ENCODE measurements at places on chromosomes 16 and 17.

DNA sequence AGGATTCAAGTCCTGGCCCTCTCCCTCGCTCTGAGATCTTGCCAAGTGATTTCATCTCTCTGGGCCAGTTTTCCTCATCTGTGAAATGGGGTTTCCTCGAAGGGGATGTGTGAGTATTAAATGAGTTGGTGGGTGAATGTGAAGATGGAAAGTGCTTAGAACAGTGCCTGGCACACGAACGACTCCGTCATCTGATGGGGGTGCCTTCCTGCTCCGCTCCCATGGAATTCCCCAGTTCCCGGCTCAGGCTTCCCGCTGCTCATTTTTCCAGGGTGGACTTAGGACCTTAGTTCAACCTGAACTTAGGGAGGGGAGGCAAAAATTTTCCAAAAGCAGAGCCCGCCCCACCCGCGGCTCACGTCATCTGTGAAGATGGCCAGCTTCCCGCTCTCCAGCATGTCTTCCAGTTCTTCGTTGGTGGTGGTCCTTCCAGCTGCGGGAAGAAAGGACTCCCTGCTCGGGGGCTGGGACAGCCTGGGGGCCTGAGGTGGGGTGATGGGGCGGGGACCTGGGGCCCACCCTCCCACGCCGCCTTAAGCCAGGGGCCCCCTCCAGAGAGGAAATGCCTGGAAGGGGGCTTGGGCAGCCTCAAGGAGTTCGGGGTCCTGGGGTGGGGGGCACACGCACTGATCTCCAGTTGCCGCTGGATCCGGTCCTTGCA, 11.4 kb downstream of the HSD3B7 start:
- DNase-seq, result no peak

DNA sequence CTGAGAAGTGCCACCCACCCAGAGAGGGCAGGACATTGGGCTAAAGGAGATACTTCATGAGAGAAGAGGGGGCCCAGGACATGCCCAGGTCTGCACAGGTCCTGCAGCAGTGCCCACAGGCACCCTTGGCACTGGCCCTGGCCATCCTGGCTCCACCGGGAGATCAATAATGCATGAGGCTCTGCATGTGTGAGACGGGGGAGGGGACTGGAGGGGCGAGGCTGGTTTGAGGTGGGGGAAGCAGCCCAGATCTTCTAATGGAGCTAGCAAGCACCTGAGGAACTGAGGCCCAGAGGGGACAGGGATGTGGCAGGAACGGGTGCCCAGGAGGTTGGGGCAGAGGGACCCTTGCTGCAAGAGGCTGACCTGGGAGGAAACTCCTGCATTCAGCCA, 567 bp downstream of the OSBPL7 start:
- no peak for DNase-seq

DNA sequence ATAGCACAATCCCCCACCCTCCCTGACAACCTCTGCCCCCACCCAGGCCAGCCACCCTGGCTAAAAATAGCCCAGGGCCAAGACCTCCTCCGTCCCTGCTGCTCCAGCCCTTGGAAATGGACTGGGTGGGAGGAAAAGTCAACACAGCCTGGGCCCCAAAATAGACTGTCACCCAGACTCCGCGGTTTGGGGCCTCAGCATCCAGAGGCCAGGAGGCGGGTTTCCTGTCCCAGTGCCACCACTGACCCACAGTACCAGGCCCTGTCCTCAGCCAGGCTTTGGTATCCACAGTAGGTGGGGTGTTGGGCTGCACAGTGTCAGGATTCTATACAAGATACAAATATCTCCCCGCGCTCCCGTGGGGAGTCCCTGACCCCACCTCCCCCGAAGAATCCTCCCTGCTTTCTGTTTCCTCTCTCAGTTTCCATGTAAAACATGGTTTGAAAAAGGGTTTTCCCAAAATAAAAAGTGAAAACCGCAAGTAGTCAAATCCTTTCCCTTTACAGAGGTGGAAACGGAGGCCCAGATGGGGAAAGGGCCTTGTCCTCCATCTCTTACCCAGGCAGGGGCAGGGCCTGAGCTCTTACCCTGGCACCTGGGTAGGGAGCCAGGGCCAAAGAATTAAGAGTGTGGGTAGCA, 20.1 kb downstream of the CPNE2 start:
- DNase-seq, result no peak

GRCh38 chr17:28493460-28493859, 12.7 kb upstream of the FOXN1 start:
- no peak for DNase-seq

- DNase-seq, result no peak
Observed at GRCh38 chr16:81717662-81718189, 61.4 kb upstream of the PLCG2 start.

GRCh38 chr17:76921340-76922036, 53.3 kb downstream of the MGAT5B start:
- no peak for DNase-seq

- peak; percentile 74 for DNase-seq
Observed at GRCh38 chr17:57114085-57114673, 29.1 kb downstream of the AKAP1 start.

DNA sequence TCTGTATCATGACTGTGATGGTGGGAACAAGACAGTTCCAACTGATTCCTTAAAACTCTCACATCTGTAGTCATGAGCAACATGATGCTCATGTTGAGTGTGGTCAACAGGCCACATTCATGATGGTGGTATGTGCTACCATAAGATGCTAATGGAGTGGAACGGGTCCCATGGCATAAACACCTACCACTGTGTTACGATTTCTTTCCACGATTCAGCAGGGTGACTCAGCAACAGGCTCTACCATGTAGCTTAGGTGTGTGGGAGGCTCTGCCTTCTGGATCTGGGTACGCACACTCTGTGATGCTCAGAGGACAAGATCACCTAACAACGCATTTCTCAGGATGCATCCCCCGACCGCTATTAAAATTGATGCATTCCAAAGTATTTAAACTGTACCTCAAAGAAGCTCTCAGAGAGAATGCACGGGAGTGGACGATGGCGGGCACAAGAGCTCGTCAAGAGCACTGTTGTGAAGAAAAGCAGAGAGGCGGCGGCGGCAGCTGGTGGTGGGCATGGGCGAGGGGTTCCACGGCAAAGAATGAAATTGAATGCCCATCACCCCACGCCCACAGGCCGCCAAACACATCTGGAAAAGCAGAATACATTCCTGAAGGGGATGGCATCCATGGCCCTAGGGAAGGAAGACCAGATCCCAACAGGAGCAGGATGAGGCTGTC, 133.3 kb downstream of the ZNF778 start:
- no peak for DNase-seq

DNA sequence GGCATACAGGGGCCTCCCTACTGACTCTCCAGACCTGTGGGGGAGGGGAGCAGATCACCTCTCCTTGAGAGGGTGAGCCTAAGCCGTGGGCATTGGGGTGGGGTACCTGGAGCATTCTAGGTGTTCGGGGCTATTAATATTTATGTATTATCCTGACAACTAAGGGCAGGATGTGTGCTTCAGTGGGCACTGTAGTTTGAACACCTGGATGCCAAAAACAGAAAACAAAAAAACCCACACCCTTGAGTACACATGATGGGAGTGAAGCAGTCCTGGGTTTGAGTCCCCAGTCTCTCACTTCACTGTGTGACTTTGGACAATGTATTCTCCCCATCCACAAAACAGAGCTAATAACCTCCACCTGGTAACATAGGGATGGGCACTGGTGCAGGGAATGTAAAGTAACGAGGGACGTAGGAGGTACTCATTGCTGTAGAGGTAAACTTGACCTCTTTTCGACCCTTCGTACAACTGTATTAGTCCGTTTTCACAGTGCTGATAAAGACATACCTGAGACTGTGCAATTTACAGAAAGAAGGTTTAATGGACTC, 257.8 kb downstream of the CPPED1 start:
- DNase-seq, result no peak

- DNase-seq, result no peak
Observed at GRCh38 chr16:66746682-66747081, 4.7 kb downstream of the DYNC1LI2 start.

DNA sequence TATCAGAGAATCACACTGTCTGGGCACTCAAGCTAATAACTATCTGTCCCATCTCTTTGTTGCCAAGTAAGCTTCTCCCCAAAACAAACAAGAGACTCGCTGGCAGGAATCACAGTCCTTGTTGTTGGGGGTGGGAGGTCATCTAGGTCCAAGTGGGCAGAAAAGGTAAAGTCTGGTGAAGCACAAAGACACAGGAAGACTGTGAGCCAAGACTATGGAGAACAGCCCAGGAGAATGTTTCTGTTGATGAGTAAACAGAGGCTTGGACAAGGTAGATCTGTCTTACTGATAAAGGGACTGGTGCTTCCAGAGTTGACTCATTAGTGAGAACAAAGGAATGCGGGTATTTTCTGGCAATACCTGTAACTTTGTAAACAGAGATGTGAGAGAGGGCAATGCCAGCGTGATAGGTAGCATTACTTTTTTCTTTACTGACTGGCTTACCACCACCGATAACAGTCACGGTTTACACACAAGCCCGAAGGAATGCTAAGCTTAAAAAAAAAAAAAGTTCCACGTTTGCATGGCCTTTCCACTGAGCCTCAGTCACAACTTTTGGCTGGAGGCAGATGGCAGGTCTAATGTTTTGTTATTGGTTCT, 11.5 kb upstream of the MMD start:
- DNase-seq, result no peak

GRCh38 chr17:29073520-29073919, 30.6 kb downstream of the PIPOX start:
- DNase-seq, result no peak

DNA sequence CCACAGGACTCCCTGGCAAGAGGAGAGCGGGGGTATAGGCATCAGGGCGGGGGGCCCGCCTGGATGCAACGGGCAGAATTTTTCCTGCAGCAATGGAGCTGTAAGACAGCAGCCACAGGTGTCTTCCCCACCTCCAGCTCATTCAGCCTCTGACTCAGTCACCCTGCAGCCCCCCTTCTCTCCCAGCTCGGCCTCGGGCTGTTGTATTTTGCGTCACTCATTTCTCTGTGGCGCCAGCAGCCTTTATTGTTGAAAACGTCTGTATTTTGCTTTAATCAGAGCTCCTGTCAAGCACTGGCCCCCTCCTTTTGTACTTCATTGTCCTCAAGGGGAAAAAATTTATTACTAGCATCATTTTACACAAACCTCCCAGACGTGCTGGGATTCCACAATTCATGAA, 117.7 kb downstream of the WSCD1 start:
- DNase-seq, result no peak

GRCh38 chr17:1475321-1475854, 17.1 kb downstream of the MYO1C start:
- no peak for DNase-seq

GRCh38 chr16:11706180-11706742, 36.4 kb downstream of the TXNDC11 start:
- DNase-seq, result peak; percentile 55

GRCh38 chr17:5247621-5248020, 13.0 kb upstream of the SCIMP start:
- no peak for DNase-seq

- no peak for DNase-seq
Observed at GRCh38 chr17:29559640-29560039, 7.2 kb downstream of the ABHD15 start.

DNA sequence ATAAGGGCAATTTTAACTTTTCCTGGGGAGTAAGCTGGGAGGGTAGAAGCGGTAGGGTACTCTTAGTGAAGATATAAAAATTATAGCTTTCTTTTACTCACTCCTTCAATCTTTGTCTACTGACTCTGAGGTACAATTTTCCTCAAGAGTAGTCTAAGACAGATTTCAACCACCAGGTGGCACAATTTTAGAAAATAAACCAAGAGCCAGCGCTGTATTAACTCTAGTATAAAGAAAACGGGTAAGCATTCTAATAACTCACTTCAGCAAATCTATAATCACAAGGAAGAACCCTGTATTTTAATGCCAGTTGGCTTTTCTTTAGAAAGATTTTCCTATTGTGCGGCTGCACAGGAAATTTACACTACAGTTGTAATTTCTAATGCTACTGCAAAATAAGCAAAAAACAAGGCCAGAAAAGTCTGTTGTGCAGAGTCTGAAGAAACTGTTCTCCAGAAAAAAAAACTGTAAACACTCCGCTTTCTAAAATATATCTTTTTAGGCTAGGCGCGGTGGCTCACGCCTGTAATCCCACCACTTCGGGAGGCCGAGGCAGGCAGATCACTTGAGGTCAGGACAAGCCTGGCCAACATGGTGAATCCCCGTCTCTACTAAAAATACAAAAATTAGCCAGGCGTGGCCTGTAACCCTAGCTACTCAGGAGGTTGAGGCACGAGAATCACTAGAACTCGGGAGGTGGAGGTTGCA, 1.9 kb downstream of the CMC2 start:
- peak; percentile 78 for DNase-seq

DNA sequence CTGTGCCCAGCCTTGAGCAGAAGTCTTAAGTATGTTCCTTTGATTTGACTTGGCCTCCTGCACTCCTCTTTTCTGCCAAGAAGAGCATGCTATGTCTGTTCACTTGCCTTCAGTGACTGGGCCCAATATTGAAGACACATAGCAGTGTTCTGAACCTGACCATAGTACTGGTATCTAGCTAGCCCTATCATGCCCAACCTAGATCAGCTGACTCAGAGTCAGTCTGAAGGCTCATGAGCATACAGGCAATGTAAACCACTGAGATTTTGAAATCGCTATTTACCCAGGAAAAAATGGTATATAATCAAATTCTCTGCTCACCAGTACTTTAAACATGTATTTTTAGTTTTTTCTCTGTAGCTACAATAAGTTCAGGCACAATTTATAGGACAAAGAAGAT, 129.4 kb downstream of the TANC2 start:
- DNase-seq, result no peak

DNA sequence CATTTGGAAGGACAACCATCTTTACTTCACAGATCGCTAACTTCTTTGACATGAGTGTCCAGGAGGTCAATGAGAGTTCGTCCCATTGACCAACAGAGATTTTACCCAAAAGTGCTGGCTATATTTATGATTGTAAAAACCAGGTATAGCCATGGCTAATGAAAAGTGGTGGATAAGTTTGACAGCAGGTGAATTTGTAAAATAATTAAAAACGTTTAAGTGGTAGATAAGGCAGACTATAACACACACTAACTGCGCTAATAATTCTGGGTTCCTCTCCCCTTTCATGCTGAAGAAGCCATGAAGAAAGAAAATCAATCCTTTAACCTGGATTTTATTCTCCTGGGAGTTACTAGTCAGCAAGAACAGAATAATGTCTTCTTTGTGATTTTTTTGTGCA, at the start of gene OR1A2:
OR1A2 (plus strand) TSS at position 301 of the 400 bp plus-strand sequence; CDS start at position 301, 0 bp downstream.
- DNase-seq, result no peak

DNA sequence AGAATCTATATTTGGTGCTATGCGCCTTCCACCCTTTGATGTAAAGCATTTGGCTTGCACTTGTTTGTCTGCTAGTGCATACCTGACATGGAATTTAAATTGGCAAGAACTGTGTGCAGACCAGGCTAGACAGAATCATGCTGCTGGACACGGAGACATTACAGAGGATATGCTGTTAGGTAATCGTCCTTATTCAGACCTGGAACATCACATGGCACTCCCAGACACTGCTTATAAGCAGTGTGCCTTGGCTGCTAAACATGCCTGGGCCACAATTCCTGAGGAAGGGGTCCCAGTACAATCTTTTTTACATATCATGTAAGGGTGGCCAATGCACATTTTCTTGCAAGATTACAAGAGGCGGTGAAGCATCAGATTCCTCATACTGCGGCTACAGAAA, 6.4 kb downstream of the CD300LD start:
- DNase-seq, result no peak

GRCh38 chr16:76466871-76467270, 189.7 kb downstream of the CNTNAP4 start:
- DNase-seq, result no peak

Measured in erythroblast (primary cell).